ENCODE measurements at places on chromosomes 4 and X.

DNA sequence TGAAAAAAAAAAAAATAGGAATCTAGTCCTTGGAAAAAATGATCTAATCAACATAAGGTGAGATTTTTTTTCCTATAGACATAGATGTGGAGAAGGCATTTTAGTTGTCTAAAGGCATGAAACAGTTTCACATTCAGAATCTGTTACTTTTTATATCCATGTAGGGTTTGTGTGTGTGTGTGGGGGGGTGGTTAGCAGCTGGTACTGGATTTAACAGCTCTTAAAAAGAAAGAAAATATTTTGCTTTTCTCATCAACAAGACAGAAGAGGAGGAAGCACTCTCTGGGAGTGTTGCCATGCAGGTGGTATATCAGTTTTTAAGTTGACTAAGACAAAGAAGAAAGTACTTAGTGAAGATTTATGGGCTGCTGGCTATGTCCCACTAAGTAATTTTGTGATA is 122.3 kb downstream of the VCX3B start:
- DNase-seq = no peak

DNA sequence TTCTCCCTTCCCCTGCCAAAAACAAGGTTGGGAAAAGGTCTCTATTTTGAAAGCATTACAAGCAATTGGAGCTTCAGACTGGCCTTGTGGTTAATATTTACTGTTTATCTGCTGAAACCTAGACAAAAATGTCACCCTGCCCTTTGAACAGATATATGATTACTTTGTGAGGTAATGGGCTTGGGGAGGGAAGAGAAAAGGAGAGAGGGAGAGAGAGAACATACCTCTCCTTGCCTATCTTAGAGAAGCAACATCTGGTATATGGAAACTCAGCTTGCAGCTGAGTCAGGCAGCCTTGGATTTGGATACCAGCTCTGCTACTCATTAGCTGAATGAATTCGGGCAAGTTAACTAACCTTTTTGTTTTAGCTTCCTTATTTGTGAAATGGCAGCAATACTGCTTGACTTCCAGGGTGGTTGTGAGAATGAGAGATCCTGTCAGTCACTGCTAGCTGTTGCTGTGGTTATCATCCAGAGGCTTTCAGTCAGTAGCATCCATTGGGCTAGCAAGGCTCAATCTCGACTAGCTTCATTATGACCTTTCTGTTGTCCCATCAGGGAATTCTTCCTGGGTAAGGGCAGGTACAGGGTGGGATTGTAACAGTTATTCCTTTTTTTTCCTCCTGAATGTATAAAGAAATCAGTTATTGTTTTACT is 41.1 kb downstream of the ZFX start:
- no peak for DNase-seq

DNA sequence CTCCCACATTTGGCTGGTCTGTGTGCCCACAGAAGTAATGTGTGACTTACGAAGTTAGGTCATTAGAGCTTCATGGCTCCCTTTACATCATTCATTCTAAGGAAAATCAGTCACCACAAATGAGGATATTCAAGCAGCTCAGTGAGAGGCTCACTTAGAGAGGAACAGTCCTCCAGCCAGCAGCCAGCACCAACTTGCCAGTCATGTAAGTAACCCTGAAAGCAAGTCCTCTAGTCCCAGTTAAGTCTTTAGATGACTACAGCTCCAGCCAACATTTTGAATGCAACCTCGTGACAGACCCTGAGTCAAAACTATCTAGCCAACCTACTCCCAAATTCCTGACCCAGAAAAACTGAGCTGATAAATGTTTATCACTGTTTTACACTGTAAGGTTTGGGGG is 71.3 kb downstream of the LRBA start:
- DNase-seq = no peak

- DNase-seq = no peak
Observed at GRCh38 chr4:53620956-53621355, 29.7 kb upstream of the LNX1 start.

- DNase-seq = no peak
Observed at GRCh38 chr4:17476853-17477252, 35.0 kb downstream of the QDPR start.

GRCh38 chr4:7326306-7326692 is 108.4 kb downstream of the PSAPL1 start:
- DNase-seq = no peak

- no peak for DNase-seq
Observed at GRCh38 chr4:94455081-94455480, 3.3 kb downstream of the PDLIM5 start.

- no peak for DNase-seq
Observed at GRCh38 chrX:113473418-113473817, 632.8 kb upstream of the AMOT start.

DNA sequence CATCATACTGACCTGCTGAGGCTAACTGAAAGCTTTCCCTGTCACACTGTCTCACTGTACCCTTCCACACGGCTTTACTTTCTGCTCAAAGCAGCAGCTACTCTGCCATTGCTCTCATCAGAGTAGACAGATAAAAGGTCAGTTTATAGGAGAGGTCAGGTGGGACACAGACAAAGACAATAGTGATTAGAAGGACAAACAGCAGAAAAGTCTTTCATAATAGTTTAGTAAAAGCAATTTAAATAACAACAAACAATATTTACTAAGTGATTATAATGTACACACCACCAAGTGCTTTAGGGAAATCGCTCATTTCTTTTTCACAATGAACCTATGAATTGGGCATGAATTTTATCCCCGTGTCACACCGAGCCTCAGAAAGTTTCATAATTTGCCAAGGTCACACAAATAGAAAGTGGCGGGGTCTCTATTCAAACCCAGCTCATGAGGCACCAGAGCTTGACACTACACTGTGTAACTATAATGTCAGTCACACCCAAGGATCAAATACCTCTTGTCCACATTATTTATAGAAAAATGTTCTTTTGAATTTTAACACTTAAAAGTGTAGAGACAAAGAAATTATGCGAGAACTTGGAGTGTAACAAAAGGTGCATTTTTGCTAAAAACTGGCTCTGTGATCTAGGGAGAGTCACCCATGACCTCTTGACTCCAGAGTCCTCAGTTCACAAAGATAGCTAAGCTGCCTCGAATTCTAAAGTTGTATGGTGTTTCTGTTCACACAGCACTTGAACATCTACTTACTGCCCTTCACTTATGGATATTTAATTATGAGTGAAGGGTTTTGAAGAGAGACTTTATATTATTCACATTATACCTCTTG is 24.5 kb upstream of the SORBS2 start:
- no peak for DNase-seq

DNA sequence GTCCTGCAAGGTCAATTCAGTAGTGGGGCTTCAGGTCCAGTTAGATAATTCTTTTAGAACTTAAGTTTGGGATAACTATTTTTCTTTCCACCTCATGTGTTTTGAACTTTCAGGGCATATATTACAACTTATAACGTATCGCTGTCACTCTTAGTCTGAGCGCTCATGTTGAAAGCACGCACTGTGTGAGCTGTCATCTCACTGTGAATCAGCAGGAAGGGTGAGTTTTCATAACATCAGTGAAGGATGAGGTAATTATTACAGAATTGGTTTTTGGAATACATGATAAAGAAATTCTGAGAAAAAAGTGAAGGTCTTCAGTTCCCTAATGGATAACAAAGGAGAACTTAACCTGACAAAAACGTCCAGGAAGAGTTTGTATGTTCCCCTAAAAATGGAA is 45.1 kb upstream of the SLC4A4 start:
- no peak for DNase-seq

DNA sequence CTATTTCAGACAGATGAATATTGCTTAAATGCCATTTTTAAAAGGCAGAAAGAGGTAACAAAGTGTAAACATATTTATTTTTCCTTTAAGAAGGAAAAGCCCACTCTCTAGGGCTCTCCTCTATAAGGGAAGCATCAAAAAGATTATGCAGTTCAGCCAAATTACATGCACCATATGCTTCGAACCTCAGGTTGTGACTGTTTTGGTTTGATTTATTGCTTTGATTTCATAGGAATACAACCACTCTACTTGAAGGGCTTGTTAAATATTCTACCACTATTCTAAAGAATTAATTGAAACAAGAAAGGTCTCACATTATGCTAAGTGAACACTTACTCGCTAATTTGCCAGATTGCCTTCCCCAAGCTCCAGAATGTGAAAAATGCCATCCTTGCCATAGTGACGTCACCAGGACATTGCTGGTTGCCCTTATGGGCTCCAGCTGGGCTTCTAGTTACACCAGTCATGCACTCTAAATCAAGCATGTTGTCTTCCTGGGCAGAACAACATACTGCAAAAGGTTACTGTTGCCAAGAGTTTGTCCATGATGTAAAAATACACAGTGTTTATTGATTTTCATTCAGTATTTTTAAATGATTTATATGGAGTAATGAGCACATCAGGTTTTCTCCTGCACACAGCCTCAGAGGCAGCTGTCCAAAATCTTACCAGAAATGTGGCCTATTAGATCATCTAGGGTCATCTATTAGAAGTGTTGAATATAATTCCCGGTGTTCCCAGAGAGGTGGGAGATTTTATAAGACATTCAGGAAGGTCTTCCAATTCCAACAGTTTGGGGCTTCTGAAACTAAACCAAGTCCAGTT is 164.4 kb upstream of the RAPGEF2 start:
- no peak for DNase-seq

GRCh38 chr4:40280586-40280985 is 54.5 kb upstream of the CHRNA9 start:
- no peak for DNase-seq

- DNase-seq = no peak
Observed at GRCh38 chrX:117838581-117839331, 277.9 kb downstream of the KLHL13 start.

GRCh38 chr4:42566835-42567234 is 90.1 kb downstream of the ATP8A1 start:
- DNase-seq = no peak

DNA sequence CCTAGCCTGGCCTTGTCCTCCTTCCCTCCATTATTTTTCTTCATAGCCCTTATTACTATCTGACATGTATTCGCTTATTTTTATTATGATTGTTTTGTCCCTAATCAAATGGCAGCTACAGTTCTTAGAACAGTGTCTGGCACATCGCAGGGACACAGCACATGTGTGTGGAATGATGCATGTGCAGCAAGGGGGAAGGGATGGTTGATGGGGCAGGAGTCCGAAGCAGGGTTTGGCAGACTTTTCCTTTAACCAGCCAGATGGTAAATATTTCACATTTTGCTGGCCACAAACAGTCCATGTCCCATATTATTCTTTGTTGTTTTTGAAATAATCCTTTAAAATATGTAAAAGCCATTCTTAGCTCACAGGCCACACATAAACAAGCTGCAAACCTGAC is 128.3 kb upstream of the STIM2 start:
- DNase-seq = no peak

GRCh38 chr4:142238589-142238988 is 602.2 kb downstream of the IL15 start:
- no peak for DNase-seq
